ENCODE measurements at places on chromosomes 6 and 20.

DNA sequence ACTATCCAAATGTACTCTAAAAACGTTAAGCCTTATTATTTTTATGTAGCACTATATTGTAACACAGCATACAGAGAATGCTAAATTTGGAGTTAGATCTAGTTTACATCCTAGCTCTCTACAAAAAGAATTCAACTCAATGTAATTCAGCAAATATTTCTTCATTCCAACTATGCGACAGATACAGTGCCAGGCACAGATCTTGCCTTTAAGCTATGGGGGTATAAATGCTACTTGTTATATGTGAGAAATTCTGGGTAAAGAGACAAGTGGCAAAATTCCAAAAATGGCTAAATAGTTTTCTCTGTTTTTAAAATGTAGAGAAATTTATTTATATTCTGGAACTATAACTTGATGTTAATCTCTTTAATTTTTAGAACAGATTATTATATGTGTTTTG lies 63.2 kb downstream of the SEL1L2 start:
- DNase-seq, result no peak

DNA sequence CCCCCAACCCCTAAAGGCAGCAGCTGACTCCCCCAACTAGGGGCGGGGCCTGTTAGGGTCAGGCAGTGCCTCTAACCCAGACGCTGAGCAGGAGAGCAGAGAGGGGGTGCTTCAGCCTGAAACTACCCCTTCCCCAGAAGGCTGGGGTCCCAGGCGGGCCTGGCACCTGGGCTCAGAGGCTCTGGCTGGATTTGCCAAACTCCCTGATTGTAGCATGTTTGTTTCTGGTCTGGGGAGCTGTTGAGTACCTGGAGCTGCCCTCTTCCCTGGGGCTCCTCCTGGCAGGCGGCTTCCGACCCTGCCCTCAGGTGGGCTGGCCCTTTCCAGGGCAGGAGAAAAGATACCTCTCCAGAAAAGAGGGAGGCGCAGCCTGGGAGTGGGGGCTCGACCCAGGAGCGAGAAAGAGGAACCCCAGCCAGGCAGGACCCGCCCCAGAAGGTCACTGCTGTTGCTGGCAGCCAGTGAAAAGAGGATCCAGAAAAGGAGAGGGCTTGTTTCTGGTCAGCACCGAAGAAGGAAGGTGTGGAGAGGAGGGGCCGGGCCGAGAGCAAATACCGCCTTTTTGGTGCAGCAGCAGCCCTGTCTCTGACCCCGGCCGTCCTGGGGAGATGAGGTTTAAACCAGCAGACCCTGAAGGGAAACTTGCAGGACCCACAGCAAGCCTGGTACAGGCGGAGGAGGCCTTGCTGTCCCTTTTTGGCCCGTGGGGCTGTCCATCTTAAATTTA lies 810 bp upstream of the ABHD16B start:
- DNase-seq, result no peak

DNA sequence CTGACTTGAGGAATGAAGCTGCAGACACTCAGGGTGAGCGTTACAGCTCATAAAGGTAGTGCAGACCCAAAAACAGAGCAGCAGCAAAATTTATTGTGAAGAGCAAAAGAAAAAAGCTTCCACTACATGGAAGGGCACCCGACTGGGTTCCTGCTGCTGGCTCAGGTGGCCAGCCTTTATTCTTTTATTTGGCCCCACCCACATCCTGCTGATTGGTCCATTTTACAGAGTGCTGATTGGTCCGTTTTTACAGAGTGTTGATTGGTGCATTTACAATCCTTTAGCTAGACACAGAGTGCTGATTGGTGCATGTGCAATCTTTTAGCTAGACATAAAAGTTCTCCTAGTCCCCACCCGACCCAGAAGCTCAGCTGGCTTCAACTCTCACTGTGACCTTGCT lies 95.3 kb upstream of the STMND1 start:
- no peak for DNase-seq

- no peak for DNase-seq
Observed at GRCh38 chr6:1614448-1615150, 4.9 kb downstream of the FOXC1 start.

- no peak for DNase-seq
Observed at GRCh38 chr6:135129136-135129856, 51.8 kb upstream of the MYB start.

DNA sequence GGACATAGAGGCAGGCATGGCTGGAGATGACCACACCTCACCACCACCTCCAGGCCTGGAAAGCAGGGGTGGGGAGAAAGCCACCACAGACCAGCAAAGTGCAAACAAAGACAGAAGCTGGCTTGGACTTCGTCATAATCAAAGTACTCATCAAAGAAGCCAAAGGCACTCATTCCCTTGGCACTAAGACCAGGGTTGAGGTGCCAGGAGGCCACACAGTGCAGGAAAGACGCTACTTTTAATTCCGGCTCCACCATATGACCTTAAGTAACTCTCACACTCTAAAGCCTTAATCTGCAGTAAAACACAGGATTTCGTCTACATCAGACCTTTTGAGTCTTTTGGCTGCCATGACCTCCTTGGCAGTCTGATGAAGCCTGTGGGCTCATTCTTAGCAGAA lies 123.1 kb downstream of the HIVEP2 start:
- no peak for DNase-seq

GRCh38 chr20:31990641-31991338 lies 19.4 kb upstream of the CCM2L start:
- peak; percentile 14 for DNase-seq

DNA sequence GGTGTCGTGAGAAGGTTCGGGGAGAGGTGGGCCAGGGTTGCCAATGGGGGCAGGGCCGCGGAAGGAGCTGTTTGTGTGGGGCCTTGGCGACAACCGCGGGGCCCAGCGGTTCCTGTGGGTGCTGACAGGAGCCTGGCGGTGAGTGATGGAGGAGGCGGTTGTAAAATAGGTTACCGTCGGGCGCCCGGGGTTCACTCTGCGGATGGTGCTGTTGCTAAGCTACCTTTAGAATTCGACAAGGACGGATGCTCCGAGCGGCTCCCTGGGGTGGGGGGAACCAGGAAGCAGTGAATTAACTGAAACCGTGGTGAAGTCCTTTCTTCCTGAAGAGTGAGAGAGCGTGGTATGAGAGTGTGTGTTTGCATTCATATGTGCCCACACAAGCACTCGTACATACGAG lies 61.7 kb downstream of the CDH22 start:
- no peak for DNase-seq

- DNase-seq, result no peak
Observed at GRCh38 chr6:35209622-35210247, 4.0 kb upstream of the SCUBE3 start.

GRCh38 chr6:95091823-95092436 lies 485.4 kb upstream of the MANEA start:
- DNase-seq, result no peak

GRCh38 chr6:32393665-32394420 lies 13.1 kb downstream of the BTNL2 start:
- DNase-seq, result peak; percentile 7

GRCh38 chr6:47743744-47744143 lies 38.1 kb upstream of the OPN5 start:
- no peak for DNase-seq

Measured in foreskin fibroblast (primary cell).